WERI-Rb-1 (cell line): ENCODE measurements at places on chromosomes 6 and 20.

- DNase-seq: no peak
Observed at GRCh38 chr6:148457137-148457842, 114.7 kb downstream of the SASH1 start.

GRCh38 chr20:25544734-25545133 lies 40.6 kb downstream of the NINL start:
- DNase-seq: peak; percentile 72

GRCh38 chr6:94217836-94218235 lies 798.5 kb upstream of the EPHA7 start:
- no peak for DNase-seq

DNA sequence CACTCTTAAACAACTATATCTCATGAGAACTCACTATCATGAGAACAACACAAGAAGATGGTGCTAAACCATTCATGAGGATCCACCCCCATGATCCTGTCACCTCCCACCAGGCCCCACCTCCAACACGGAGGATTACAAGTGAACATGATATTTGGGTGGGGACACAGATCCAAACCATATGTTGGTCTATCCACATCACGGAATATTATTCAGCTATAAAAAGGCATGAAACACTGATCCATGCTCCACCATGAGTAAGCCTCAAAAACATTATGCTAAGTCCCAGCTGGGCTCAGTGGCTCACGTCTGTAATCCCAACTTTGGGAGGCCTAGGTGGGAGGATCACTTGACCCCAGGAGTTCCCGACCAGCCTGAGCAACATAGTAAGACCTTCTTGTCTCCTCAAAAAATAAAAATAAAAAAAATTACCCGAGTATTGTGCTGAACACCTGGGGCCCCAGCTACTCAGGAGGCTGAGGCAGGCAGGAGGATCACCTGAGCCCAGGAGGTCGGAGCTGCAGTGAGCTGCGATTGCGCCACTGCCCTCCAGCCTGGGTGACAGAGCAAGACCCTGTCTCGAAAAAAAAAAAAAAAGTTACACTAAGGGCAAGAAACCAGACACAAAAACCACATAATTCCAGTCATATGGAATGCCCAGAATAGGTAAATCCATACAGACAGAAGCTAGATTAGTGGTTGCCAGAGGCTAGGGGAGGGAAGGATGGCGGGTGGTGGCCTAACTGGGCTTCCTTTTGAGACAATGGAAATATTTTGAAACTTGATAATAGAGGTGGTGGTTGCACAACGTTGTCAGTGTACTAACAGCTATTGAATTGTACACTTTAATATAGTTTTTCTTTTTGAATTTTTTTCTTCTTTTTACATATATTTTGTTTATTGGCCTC lies 43.1 kb downstream of the ZNF217 start:
- no peak for DNase-seq

GRCh38 chr6:113635222-113635986 lies 221.7 kb upstream of the MARCKS start:
- no peak for DNase-seq

DNA sequence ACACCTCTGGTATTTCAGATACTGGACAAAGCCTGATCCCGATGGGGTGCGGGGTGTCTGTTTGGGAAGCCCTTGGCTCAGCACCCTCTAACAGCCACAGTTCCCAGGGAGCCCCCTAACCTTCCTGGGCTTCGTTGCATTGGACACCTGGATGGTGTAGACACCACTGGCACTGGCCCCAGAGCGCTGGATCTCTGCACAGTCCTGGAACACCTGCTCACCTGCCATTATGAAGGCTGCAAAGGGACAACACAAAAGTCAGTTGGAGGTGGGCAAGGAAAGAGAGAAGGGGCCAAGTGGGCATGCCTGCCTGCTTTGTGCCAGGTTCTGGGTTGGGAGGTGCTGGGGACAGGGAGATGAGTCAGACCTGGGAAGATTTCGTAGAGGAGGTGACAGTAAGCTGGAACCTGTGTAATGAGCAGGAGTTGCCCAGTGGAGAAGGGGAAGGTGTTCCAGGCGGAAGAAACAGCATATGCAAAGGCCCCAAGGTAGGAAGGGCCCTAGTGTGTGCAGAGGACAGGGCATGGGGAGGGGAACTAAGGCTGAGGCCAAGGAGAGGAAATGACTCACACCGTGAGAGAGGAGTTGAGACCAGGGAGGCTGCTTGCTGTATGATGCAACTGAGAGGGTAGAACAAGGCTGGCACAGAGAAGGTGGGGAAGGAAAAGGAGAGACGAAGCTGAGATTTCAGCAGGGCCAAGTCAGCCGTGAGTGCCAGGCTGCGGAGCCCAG lies 34.9 kb downstream of the ANGPT4 start:
- no peak for DNase-seq

GRCh38 chr6:121305957-121306607 lies 28.2 kb downstream of the TBC1D32 start:
- no peak for DNase-seq
